ENCODE measurements at places on chromosomes 11 and 22.

GRCh38 chr11:75522286-75523044, 3.3 kb downstream of the GDPD5 start:
- DNase-seq, result no peak

- DNase-seq, result no peak
Measured at GRCh38 chr11:34601085-34601444, 19.8 kb upstream of the EHF start.

DNA sequence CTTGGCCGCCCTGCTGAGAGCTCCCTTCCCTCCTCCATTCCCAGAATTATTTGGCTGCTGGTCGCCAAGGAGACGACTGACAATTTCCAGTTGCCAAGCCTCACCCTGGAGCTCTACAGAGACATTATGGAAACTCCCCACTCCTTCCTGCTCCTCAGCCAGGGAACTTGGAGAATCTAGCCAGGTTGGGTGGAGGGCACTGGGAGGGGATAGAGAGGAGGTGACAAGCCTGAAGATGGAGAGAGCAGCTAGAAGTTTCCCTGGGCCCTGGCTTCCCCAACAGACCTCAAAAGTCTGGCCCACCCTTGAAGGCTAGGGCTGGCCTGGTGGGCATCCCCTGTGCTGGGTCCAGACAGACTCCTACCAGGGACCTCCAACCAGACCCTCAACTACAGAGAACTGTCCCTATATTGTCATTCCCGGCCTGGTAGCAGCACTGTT, 6.7 kb upstream of the VSIG10L2 start:
- DNase-seq, result no peak

GRCh38 chr11:102729849-102730815, 5.4 kb upstream of the MMP8 start:
- DNase-seq, result no peak

DNA sequence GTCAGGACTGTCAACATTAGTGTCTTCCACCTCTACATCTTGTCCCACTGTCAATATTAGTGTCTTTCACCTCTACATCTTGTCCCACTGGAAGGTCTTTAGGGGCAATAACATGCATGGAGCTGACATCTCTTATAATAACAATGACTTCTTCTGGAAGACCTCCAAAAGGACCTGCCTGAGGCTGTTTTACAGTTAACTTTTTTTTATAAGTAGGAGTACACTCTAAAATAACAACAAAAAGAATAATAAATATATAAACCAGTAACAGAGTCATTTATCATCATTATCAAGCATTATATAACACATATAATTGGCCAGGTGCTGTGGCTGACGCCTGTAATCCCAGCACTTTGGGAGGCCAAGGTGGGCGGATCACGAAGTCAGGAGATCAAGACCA, 57.5 kb downstream of the PAK1 start:
- DNase-seq, result no peak

DNA sequence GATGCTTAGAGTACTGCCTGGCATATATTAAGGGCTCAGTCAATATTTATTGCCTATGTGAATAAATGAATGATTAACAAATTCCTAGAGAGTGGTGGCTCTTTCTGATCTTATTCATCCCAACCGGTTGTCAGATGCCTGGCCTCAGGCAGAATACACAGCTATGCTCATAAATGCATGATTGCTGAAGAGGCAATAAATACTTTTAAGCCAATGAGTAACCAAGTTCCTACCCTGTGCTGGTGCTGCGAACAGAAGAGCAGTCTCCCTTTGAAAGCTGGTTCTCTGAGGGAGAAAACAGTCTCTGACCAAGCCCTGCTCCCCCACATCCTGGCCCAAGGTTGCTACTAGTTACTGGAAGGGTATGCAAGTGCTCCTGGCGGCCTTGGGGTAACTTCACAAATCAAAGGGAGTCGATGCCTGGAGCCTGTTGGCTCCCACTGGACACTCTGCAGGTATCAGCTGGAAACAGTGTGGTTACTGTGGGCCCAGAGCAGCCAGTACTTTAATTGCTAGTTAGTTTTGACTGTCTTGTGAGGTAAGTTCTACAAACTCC, 2.8 kb downstream of the USH1C start:
- DNase-seq, result no peak

GRCh38 chr11:67999201-67999629, 4.7 kb downstream of the UNC93B1 start:
- DNase-seq, result no peak
